ENCODE measurements at places on chromosomes 1 and 21. TPM values are rescaled to one million over a fixed set of nuclear protein-coding genes. Genes with fewer than 3 reads are reported as not detected.

GRCh38 chr1:111789666-111790316 lies 34.1 kb downstream of the DDX20 start:
- no peak for DNase-seq

GRCh38 chr1:15543589-15544568 lies 17.2 kb downstream of the DNAJC16 start:
- peak; percentile 11 for DNase-seq

DNA sequence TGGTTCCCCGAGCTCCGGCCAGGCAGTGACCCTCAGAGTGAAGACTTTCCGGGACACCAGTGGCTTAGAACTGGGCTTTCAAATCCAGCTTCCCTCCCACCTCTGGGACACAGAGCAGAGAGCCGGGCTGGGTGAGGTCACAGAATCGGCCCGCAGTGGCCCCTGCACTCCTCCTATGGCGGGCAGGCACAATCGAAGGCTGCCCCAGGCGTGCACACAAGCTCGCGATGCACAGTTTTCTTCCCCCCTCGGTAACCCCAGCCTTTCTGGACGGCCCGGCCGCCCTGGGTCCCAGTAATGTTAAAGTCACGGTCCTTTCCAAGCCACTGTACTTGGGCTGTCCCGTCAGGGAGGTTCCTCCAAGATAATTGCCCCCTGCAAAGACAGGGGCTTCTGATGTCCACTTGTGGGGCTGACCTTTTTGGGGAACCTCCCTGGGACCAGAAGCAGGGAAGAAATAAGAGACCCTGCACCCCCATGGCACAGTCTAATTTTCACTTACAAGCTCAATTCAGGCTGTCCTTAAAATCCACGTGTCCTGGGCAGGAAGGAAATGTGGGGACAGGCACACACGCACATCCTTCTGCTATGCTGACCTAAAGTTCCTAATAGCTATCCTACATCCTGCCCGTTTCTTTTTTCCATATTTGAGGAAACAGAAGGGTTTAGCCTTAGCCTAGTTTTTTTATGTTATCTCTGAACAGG lies 13.7 kb downstream of the TFF3 start:
- no peak for DNase-seq

DNA sequence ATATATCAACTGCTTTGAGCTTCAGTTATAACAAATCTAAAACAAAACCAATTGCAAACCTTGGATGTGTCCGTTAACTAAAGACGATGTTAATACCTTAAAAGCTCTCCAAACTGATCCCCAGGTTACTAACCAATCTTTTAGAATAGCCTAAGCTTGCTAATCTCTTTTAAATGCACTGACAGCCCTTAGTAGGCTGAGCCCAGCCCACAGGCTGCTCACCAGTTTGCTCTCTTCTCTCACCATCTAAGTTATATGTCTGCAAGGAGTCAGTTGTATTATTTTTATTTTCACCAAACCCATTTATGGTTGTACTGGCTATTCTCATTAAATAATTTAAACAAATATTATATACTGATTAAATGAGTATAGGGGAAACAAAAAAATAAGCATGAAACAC lies 199.5 kb downstream of the ADGRL2 start:
- no peak for DNase-seq

DNA sequence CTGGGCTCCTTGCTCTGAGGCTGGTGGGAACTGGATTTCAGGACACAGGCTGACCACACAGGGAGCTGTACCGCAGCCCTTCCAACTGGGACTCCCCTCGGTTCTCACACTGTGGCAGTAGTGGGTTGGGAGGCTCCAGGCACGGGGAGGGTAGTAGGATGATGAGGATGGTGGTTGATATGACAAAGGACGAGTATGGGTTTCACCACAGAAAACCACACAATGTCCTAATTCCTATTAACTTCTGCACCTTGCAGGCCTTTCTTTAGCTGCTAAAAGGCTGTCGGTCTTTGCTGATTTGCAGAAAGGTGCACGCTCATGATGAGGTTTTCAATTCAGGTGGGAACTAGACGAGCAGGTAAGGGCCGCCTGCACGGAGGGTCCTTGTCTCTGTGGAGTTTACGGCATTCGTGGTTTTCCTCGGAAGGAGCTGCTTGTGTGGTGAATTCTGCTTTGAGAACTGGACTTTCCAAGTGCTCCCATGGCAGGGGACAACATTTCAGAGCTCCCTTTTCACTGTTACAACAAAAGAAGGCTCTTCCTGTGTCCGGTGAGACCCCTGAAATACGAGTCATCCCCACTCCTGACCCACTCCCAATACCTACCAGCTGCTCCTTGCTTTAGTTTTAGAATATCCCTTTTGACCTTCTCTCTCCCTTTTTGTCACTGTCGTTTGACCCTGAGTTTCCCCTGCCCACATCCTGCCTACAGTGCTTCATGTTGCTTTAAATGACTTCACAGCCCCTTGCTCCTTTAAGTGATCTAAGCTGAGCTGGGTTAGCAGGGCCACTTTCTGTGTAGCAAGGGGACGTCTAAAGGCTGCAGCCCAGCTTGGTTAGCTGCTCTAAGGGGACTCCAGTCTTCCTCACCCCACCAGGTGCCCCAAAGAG lies 125.1 kb downstream of the MRPS6 start:
- DNase-seq: no peak

- DNase-seq: no peak
Measured at GRCh38 chr1:70091811-70092210, 113.6 kb downstream of the LRRC40 start.

DNA sequence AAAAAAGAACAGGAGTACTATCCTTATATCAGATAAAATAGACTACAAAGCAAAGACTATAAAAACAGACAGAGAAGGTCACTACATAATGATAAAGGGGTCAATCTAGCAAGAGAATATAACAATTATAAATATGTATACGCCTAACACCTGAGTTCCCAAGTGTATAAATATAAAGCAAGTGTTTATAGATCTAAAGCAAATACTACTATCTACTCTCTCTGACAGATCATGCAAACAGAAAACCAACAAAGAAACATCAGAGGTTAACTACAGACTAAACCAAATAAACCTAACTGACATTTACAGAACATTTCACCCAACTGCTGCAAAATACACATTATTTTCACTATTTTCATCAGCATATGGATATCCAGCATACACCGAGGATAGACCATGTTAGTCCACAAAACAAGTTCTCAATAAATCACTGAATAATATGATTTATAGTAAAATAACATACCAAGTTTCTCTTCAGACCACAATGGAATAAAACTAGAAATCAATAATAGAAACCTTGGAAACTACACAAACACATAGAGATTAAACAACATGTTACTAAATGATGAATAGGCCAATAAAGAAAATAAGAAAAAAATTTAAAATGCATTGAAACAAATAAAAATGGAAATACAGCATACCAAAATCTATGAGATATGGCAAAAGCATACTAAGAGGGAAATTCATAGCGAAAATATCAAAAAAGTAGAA lies 22.7 kb downstream of the UCHL5 start:
- DNase-seq: no peak

- no peak for DNase-seq
Measured at GRCh38 chr1:185292237-185292636, 24.8 kb downstream of the IVNS1ABP start.

GRCh38 chr1:64209221-64209620 lies 5.8 kb downstream of the UBE2U start:
- DNase-seq: no peak

CLCN6 gene
- polyA plus RNA-seq: 9.0 TPM

SH2D2A gene
- 0.09 TPM for polyA plus RNA-seq

Data from AG04450 (cell line).